Nucleus accumbens (tissue), 56 donors: ENCODE measurements at places on chromosomes 7 and 10.

DNA sequence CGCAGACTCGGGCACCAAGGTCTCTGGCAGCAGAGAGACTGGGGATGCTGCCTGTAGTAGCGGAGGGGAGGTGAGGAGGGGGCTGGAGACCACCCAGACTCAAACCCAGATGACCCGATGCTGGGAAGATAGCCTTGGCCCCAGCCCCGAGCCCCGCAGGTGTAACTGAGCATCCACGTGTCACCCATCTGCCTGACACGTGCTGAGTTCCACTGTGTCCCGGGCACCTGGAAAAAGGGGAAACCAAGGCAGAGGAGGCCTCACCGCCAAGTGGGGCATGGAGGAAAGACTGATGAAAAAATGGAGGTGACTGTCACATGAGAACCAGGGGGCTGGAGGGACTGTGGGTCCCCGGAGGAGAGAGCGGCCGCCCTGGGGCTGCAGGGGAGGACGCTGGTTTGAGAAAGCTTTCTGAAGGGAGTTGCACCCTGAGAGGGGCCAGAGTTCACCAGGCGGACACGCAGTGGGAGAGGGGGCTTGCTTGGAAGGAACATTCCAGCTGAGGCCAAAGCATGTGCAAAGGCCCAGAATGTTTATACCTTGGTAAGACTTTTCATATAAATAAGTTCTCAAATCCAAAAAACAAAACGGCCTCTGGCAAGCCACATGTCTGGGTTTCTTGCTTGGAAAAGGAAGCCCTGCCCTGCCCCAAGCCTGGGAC, 27.4 kb upstream of the ELN start:
- no peak for DNase-seq

GRCh38 chr7:127064-127598, 65.2 kb upstream of the FAM20C start:
- DNase-seq, result no peak

DNA sequence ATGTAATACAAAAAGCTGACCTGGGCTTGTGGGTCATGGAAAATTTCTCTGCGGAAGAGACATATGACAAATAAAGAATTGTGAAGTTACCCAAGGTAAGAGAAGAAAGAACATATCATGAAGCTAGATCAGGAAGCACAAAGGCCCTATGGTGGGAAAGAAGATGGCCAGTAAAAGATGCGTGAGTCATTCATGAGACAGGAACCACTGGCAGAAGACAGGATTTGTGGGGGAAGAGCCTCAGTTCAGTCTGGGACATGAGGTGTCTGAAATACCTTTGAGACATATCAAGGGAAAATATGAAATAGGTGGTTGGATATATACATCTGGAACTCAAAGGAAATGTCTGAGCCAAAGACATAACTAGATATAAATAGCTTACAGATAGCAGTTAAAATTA, 27.7 kb upstream of the AMPH start:
- DNase-seq, result no peak

GRCh38 chr7:69683002-69683401, 84.7 kb downstream of the AUTS2 start:
- DNase-seq, result no peak

- no peak for DNase-seq
Observed at GRCh38 chr10:62831346-62831745, 15.2 kb upstream of the EGR2 start.

GRCh38 chr7:151051108-151051507, 2.8 kb downstream of the ASIC3 start:
- peak; percentile 23 for DNase-seq

DNA sequence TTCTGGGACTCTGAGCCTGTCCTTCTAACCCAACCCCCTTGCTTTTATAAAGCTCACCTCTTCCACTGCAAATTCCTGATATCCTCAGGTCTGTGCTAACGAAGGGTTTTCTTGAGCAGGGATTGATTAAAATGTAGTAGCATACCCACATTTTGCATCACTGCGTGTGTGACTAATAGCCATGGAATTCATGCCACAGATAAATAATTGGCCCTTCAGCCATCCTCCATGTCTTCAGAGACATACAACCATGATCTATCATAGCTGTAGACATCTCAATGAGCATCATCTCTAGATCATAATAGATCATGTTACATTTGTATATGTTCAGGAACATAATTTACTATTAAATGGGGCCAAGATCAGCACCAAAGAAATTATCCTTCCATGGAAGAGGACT, 990.3 kb downstream of the KCNMA1 start:
- no peak for DNase-seq

DNA sequence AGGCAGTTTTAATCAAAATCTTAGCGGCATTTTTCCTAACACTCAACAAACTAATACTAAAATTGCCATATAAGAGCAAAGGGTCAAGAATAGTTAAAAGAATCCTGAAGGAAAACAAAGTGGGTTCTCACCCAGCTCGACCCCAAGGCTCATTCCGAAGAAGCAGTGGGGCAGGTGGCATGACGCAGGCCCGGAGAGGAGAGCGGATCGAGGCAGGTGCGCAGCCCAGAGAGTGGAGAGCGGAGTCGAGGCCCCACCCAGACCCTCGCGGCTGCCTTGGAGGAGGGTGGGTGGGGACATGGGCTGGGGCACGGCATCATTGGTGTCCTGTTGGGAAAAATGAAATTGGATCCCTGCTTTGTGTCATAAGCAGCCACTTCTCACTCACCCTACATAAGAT, 109.8 kb downstream of the INPP5A start:
- DNase-seq, result no peak

- no peak for DNase-seq
Observed at GRCh38 chr7:75808106-75808505, 5.5 kb downstream of the CCL24 start.

DNA sequence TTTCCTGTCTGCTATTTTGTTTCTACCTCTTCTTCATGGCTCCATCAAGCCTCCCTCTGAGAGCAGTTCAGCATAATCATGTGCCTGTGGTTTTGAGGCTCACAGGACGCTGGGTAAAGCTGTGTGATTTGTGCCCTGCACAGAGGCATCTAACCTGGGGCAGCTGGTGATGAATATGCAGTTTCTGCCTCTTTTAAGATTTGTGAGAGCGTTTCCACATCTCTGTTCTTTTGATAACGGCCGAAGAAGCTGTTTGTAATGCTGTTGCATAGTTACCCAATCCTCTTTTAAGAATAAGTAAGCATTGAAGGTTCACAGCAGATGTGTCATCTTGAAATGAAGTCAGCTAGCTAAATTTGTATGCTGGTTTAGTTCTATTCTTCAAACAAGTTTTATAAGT, 45.2 kb downstream of the PNLIPRP3 start:
- DNase-seq, result no peak
